ENCODE measurements at places on chromosomes 1 and 21.

- DNase-seq, result no peak
These were observed 4.7 kb downstream of the AGPAT3 start for GRCh38 chr21:43869486-43870325.

- DNase-seq, result no peak
These were observed 50.4 kb upstream of the FMOD start for GRCh38 chr1:203401199-203401877.

DNA sequence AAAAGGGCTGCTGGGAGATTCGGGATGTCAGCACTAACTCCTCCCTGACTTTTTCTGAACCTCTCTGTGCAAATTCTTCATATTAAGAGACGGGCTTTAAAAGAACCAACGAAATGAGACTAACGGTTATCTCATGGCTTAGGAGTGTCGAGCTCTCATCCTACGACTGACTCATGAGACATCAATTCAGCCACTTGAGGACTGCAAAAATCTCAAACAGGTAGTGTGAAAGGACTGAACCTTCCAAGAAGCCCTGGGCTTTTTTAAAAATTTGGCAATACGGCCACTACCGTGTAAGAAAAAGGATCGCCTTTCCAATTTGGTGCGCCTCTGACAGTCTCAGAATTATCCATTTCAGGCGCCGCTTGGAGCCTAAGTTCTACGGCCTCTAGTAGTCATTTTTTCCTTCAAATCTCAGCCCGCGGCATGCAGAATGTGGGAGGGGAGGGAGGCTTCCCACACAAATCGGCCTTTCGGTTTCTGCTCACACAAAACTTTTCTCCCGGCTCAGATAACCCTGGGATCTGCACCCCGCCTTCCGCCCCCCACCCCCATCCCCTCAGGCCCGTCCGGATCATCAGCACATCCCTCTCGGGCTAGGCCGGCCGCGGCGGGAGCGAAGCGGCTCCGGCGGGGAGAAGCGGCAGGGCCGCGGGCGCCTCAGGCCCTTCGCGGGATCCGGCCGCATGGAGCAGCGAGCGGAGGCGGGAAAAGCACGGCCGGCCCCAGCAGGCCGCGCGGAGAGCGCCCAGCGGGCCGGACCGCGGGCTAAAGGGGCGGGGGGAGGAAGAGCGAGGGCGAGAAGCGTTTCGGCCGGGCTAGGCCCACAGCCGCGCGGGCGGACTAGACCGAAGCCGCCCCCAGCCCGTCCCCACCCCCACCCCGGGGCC, 618 bp downstream of the HNRNPR start:
- DNase-seq, result peak; percentile 33

DNA sequence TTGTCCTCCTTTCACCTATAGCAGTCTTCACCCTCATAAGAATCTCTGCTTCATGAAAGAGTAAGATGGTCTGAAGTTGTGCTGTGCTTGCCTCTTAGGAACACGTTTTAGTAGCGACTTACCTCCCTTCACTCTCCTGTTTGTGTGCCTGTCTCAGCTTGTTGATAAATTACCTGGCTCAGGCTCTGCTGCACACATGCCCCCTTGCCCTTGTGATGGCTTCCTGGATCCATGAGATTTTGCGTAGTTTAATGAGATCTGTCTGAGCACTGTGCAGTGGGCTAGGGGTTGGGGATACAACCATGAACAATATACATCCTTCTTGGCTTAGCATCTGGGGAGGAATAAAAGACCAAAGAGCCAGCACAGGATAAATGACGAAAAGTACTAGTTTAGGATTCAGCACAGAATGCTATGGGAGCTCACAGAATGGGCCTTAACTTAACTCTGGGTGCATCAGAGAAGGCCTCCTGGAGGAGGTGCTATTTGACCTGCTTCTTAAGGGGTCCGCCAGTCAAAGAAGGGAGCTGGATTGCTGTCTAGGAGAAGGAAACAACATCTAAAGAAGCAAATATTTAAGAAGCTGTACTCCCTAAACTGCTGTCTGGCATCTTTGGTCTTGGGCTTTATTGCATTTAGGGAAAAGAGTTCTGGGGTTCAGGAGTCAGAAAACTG, 175.7 kb upstream of the PLXNA2 start:
- no peak for DNase-seq

DNA sequence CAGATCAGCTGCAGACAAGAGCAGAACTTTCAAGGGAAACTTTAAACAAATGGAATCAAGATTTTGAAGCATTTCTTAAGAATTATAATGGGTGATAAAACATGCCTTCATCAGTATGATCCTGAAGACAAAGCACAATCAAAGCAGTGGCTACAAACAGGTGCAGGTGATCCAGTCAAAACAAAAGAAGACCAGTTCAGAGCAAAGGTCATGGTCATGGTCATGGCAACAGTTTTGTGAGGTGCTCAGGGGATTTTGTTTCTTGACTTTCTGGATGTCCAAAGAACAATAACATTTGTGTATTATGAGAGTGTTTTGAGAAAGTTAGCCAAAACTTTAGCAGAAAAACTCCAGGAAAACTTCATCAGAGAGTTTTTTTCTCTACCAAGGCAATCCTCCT, 681.7 kb upstream of the PTBP2 start:
- no peak for DNase-seq

GRCh38 chr21:37005548-37006485, 685 bp upstream of the RIPPLY3 start:
- DNase-seq, result no peak

GRCh38 chr1:221563476-221563921, 178.4 kb downstream of the DUSP10 start:
- DNase-seq, result no peak
